CD4-positive, alpha-beta T cell treated with Interleukin-6 at 100 ng/mL for 8 hours (primary cell): ENCODE measurements at places on chromosomes 13 and 19.

DNA sequence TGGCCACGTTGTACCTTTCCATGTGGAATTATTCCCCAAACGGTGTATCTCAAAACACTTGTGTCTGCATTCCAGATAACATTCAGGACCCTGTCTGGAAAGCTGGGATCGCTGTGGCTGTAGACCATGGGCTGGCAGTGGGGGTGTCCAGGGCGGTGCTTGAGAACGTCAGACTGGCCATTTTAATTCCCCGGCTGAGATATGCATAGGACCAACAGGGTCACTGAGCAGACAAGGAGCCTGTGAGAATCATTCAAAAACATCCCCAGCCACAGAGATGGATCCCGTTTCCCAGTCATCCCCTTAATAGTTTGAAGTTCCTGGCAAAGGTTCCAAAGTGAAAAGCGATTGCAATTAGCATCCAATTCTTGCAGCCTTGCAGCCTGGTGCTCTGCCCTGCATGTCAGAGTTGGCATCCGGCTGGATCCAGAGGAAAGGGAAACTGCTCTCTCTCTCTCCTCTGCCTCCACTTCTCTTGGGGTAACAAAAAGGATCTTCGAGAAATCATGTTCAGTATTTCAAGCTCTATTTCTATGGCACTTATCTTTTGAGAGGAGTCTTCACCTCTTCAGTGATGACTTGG, 41.6 kb downstream of the IFT88 start:
- no peak for DNase-seq

GRCh38 chr13:89688918-89689317, 1658.6 kb upstream of the MIR17HG start:
- DNase-seq, result no peak

GRCh38 chr13:51821606-51822005, 17.6 kb upstream of the DHRS12 start:
- peak; percentile 73 for DNase-seq

- no peak for DNase-seq
These were observed 38.9 kb downstream of the CAPN12 start for GRCh38 chr19:38705197-38706019.
